Nucleus accumbens (tissue), 56 donors: ENCODE measurements at places on chromosomes 11 and 22.

DNA sequence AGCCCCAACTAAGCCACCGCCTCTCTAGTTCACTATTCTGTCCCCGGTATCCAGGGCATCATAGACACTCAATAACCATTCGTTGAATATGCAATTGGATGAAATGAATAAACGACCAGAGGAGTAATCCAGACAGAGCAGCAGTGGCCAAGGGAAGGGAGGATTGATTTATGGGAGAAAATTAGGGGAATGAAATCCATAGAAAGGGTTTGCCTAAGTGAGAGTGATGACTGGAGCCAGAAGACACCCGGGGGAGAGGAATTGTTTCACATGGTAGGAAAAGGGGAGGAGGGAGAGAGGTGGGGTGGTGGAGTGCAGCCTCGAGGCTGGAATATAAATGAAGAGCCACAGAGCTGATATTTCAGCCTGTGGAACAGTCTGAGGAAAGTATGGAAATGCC lies 168.2 kb downstream of the COMMD9 start:
- DNase-seq, result no peak

- no peak for DNase-seq
These were observed 8.8 kb downstream of the ACP2 start for GRCh38 chr11:47239852-47240251.

GRCh38 chr11:73625696-73626318 lies 20.6 kb upstream of the PLEKHB1 start:
- peak; percentile 31 for DNase-seq

GRCh38 chr22:28075358-28075981 lies 156.4 kb upstream of the PITPNB start:
- peak; percentile 9 for DNase-seq

DNA sequence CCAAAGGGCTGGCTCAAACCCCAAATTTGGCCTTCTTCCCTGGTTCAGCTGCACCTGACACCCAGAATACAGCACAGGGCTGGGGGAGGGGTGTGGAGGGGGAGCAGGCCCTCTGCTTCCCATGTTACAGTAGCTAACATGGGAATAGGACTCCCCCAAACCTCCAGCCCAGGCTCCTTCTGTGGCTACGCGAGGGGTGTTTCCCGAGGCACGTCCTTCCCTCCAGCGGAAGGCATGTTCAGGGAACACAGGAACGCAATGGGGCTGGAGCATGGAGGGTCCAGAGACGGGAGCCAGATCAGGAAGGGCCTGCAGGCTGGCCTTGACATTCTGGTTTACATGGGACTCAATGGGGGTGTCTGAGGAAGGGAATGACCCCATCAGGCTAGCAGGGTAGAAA lies 11.8 kb upstream of the IGLL1 start:
- DNase-seq, result no peak

GRCh38 chr11:46731545-46731944 lies 12.5 kb downstream of the F2 start:
- DNase-seq, result no peak

DNA sequence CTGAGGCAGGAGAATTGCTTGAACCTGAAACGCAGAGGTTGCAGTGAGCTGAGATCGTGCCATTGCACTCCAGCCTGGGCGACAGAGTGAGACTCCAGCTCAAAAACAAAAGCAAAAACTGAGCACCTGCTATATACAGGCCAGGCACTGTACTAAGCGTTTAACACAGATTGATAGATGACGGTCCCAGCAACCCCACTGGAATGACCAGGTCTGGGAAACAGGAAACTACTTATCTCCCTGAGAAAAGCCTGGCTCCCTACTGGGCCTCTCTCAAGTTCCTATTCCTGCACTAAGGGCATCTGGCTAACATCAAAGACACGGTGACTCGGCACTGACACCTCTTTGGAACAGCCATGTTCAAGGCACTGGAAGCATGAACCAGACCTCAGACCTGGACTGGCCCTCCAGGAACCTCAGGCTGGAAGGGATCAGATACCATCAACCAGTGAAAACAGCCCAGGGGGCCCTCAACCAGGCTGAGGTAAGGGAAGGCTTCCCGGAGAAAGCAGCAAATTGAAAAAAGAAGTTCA lies 16.6 kb downstream of the ARAP1 start:
- DNase-seq, result no peak

GRCh38 chr11:75654314-75654713 lies 14.5 kb downstream of the MAP6 start:
- no peak for DNase-seq

DNA sequence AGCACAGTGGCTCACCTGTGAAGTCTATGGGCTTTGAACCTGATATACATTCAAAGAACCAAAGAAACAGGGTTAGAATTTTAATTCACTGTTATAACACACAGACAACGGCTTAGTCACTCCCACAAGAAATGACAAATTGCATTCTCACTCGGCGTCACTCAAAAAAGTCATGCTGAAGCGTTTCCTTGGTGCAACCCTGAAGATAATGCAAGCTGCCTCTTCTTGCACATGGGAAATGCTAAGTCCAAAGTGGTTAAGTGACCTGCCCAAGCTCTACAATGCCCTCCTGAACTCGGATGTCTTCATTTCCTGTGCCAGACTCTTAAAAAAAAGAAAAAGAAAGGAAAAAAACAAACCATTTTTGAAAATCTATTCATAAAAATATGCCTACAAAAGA lies 10.0 kb downstream of the LGR4 start:
- DNase-seq, result no peak

DNA sequence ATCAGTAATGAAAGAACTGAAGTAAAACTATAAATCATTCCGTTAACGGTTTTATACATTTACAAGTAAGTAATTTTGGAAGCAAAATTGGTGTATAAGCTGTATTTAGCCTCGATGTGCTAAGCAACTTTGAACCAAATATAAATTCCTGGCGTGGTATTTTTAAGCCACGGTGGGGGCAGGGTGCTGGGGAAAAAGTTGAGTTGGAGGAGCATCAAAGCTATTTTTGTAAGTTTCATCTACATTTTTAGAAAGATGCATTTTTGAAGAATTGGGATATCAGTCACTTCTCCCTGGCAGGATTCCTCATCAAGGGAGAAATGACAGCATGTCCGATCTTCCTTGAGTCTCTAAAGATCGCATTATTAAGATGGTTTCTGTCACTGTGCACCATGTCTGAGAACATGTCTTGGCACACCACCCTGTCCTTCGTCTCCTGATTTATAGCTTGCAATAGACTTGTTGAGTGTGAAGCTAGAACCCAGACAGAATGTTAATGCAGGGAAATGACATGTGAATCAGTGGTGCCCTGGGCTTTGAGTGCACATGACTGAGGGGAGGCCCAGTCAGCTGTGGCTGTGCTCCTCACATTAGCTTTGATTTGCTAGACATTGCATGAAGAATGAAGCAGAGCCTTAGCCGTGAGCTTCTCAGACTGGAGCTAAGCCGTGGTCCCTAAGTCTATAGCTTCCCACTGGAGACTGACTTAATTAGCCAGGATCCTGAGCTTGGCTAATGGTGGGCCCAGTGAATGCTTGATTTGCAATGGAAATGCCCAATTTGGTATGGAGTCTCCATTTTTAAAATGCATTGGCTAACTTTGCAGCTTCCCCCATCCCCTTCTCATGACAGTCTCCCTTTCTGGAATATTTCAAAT lies 127.0 kb downstream of the COMMD9 start:
- DNase-seq, result no peak

- DNase-seq, result no peak
These were observed 60.0 kb downstream of the SLC22A12 start for GRCh38 chr11:64650923-64651523.
